ENCODE measurements at places on chromosomes 4 and X.

GRCh38 chr4:126395664-126396063, 1080.9 kb downstream of the FAT4 start:
- DNase-seq, result no peak

DNA sequence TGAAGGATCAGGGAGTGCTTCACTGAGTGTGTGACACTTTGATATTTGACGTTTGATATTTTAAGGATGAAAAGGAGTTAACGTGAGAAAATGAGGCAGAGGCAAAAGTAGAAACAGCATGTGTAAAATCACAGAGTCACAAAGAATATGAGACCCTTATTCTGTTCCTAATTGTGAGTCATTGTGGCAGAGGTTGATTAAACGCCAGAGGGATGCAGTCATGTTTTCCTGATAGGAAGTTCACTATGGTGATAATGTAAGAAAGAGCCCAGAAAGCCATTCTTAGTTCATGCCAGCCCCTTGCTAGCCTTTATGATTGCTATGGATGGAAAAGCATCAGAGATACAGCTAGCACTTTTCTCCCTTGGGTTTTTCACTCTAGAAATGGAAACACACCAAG, 33.5 kb upstream of the IGSF1 start:
- DNase-seq, result no peak

- DNase-seq, result no peak
Observed at GRCh38 chr4:184949020-184949419, 69.3 kb upstream of the HELT start.

- no peak for DNase-seq
Observed at GRCh38 chr4:101008503-101008902, 338.8 kb downstream of the PPP3CA start.

DNA sequence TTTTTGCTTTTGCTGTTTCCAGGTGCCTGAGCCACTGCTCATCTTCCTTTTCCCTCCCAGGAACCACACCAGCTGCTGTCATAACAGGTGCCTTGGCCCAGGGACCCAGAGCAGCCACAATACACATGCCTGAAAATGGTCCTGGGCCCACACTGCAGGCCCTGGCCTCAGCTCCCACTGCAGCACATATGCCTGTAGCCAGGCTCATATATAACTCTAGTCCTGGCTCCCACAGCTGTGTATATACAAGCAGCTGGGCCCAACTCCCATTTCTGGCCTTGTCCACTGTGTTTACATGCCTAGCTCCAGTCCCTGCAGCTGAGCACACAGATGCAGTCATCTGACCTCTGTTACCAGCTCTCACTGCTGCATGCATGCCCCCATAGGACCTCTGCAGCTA, 930.5 kb downstream of the ADGRL3 start:
- peak; percentile 3 for DNase-seq

DNA sequence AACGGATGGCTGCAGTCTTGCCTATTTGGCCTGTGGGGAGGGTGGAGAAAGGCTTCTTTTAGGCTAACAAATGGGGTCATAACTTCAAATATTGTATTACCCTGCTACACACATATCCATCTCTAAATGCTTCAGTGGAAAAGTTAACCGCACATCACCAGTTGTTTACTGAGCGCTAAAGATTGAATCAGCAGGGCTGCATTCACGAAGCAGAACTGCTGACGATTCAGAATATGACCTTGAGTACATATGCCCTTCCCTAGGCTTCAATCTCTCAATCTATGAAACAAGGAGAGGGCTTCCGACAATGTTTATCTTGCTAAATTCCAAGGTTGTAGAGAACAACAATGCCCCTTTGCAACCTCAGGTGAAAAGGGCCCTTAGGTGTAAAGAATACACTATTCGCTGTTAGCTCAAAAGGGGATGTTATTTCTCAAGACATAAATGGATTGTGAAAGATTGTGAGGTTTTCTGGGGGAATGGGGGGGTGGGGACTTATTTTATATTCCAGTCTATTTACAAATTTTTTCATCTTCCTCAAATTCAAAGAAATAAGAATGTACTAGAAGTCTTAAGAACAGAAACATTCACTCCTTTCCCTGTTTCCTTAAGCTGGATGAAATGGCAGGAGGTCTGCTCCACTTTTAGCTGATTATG, 2.6 kb upstream of the ATP6AP2 start:
- DNase-seq, result no peak

GRCh38 chr4:2424581-2424980, 5.8 kb downstream of the CFAP99 start:
- DNase-seq, result no peak

DNA sequence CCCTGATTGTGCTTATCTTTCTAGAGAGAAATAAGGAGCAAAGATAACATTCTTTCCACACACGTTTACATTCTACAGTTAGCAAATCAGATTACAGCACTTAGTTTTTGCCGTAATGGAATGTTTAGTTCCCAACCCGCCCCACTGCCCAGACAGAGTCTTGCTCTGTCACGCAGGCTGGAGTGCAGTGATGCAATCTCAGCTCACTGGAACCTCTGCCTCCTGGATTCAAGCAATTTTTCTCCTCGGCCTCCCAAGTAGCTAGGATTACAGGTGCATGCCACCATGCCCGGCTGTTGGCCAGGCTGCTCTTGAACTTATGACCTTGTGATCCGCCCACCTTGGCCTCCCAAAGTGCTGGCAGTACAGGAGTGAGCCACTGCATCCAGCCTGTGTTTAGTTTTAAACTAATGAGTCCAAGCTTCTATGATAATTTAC, 8.4 kb upstream of the PRPS1 start:
- DNase-seq, result no peak

DNA sequence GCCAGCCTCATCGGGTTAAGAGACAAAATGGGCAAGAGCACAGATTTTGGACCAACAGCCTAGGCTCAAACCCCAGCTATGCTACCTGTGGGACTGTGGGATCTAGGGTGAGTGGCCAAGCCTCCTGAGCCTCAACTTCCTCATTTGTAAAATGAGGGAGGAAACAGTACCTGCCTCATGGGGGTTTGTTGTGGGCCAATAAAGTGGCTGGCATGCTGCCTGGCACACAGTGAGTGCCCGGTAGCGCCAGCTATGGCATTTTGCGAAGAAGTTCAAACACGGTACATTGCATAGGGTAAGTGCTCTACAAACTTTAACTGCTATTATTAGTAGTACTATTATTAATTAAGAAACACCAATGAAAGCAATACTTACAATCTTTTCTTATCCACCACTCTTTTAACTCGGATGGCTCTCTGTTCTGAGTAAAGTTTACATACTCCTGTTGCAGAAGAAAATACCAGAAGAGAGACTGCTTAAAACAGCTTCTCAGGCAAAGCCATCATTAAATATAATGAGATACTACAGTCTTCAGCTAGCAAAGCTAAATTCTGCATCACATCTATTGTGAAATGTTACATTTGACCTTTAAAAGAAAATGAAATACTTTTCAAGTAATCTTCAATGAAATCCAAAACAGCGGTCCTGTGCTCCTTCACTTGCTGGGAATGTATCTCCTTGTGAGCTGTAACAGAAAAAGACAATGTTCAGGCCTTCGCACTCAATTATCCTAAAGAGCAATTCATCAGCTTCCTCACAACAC, 70.1 kb downstream of the NSG1 start:
- no peak for DNase-seq

- DNase-seq, result no peak
Observed at GRCh38 chr4:154517591-154517990, 26.0 kb upstream of the DCHS2 start.

GRCh38 chr4:186628058-186628711, 72.8 kb upstream of the MTNR1A start:
- DNase-seq, result no peak

DNA sequence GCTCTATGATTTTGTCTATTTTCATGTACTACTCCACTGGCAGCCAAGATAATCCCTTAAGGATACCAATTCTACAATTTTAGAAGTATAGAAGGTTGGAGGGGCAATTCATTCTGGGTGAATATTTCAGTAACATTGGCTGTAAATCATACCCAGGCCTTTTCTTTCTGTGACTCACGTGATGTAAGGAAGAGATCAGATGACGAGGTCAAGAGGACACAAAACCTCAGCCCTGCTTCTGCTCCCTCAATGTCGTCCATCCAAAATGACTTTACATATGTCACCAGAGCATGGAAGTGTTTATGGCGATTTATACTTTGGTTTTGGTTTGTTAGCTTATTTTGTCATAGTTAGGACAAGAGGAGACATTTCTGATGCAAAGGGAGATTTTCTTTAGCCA, 70.7 kb upstream of the SLC4A4 start:
- no peak for DNase-seq

DNA sequence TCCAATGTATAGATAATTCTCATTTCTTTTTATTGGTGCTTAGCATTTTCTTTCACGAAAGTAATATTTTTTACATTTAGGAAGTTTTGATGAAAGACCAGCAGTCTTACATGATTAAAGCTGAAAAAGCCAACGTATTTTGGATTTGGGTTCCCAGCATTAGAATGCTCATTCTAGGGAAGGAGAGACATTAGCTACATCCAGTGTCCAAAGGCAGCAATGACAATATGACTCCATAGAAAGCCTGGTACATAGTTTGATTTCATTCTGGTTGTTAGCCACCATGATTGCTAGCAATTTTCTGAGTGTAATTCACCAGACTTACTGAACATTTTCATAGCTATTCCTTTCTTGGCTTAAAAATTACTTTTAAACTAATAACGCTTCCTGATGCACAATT, 1397.5 kb downstream of the PCDH7 start:
- DNase-seq, result no peak

DNA sequence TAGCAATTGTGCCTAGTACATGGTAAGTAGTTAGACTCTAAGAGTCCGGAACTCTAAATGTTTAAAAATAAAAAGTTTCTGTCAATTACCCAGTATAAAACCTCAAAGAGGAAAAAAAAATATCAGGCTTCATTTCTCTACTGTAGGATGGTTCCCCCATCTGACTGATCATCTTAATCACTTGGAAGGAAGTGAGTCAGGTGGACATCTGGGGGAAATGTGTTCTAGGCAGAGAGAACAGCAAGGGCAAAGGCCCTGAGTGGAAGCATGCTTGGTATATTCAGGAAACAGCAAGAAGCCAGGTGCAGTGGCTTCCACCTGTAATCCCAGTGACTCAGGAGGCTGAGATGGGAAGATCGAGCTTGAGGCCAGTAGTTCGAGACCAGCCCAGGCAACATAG, 2.9 kb upstream of the EIF1AX start:
- no peak for DNase-seq

GRCh38 chrX:51024106-51024696, 113.7 kb downstream of the BMP15 start:
- no peak for DNase-seq

GRCh38 chrX:40012039-40012867, 85.5 kb downstream of the BCOR start:
- no peak for DNase-seq

DNA sequence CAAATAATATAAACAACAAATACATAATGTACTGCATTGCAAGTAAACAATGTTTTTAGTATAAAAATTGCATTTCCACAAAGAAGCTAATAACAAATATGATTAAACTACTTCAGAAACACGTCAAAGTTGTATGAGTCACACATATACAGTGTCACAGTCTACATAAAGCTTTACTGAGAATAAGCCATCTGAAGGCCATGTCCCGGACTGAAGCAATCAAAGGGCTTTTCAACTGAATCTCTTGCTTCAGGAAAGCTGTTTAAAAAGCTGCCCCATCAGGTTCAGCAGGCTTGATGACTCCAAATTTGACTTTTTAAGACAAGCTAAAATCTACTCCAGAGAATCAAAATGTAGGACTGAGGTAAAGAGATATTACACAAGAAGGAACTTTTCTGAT, 1476.8 kb downstream of the ADGRL3 start:
- DNase-seq, result no peak

DNA sequence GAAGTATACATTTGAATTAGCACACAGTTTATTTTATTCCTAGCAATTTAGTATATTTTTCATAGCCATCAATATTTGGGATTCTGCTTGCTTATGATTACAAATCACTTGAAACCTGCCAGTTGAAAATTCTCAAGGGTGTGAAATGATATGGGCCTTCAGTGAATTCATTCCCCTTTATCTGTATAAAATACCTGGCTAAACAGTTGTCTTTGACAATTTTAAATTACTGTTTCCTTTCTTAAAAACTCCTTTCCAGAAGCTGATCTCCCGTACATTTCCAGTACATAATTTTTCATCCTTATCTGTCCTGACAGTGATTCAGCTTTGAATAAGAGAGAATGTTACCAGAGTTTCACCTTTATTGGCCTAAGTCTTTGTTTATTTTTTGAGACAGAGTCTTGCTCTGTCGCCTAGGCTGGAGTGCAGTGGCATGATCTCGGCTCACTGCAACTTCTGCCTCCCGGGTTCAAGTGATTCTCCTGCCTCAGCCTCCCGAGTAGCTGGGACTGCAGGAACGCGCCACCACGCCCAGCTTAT, 13.9 kb downstream of the ATP7A start:
- DNase-seq, result no peak

DNA sequence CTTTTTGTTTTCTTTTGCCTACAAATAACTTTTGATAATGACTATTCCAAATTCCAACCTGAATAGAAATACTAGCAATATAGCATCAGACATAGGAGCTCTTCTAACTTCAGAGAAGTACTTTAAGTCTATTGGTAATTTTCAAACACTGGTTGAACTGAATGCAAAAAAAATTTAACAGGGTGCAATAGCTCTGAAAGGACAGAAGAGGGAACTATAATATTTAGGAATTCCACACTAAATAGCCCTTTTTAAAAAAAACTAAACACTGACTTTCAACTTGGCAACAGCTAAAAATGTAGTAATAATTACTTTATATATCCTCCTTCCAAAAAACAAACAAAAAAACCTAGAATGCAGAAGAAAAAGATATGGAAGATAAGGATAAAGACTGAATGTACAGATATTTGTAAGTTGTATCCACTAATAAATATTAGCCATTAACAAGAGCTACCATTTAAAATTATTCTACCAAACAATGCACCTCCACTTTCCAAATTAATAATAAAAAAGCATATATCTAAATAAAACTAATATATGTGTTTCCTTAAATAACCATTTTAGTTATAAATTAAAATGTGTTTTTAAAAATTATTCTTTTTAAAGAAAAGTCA, 81.4 kb downstream of the FBXW7 start:
- DNase-seq, result no peak

GRCh38 chr4:87505862-87506261, 23.3 kb downstream of the SPARCL1 start:
- no peak for DNase-seq

- DNase-seq, result no peak
Observed at GRCh38 chr4:43864616-43865146, 583.9 kb downstream of the KCTD8 start.

- no peak for DNase-seq
Observed at GRCh38 chr4:28835501-28835900, 1884.7 kb upstream of the PCDH7 start.

DNA sequence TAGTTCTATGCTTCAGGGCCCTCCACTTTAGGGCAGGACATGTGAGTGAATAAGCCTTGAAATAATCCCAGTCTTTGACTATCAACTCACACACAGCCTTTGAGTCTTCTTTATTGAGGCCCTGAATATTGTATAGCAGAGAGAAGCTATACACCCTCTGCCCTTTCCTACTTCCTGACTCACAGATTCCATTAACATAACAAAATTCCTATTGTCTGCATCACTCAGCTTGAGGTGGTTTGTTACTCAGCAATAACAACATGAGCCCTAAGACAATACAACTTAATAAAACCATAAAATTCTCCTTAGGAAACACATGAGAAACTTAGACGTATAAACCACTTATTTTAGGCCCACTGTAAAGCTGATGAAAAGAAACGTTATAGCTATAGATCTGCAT, 680.3 kb upstream of the DIAPH2 start:
- no peak for DNase-seq

All from NCI-H1417 (cell line).